ENCODE measurements at places on chromosomes 1 and 21. TPM values are rescaled to one million over a fixed set of nuclear protein-coding genes. Genes with fewer than 3 reads are reported as not detected.

DNA sequence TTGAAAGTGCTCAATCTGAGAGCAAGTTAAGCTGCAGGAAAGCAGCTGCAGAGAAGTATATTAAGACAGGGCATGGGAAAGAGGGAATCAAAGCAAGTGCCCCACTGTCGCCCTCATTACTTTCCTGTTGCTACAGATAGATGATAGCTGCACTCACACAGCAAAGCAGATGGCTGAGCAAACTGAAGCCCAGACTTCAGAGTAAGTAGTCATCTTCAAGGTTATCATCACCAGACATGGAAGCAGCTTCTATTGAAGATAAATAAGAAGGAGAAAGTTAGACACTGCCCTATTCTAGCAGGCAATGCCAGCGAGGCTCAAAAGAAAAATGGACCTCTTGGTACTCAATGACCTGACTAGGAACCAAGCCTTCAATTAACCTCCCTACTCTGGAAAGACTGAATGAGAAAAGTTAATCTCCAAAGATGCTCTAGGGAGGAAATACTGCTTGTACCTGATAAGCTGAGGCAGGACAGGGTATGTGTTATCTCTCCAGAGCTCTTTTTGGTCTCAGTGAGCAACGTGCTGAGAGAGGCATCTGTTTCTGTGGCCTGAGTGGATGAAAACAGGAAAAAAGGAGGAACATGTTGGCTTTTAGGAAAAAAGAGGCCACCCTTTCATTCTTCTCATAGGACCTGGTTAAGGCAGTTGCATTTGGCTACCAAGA lies 11.1 kb upstream of the MRPL9 start:
- DNase-seq, result no peak

GRCh38 chr1:17356387-17357026 lies 15.5 kb upstream of the PADI6 start:
- DNase-seq, result no peak

- DNase-seq, result no peak
Observed at GRCh38 chr1:78072216-78072615, 26.4 kb downstream of the GIPC2 start.

DNA sequence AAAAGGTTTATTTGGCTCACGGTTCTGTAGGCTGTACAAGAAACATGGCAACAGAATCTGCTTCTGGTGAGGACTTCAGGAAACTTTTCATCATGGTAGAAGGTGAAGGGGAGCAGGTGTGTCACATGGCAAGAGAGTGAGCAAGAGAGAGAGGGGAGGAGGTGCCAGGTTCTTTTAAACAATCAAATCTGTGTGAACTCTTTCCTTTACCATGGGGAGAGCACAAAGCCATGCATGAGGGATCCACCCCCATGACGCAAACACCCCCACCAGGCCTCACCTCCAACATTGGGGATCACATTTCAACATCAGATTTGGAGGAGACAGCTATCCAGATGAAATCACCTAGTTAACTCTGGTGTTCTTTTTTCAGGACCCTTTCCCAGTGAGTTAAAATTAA lies 103.6 kb downstream of the GALNT2 start:
- no peak for DNase-seq

DNA sequence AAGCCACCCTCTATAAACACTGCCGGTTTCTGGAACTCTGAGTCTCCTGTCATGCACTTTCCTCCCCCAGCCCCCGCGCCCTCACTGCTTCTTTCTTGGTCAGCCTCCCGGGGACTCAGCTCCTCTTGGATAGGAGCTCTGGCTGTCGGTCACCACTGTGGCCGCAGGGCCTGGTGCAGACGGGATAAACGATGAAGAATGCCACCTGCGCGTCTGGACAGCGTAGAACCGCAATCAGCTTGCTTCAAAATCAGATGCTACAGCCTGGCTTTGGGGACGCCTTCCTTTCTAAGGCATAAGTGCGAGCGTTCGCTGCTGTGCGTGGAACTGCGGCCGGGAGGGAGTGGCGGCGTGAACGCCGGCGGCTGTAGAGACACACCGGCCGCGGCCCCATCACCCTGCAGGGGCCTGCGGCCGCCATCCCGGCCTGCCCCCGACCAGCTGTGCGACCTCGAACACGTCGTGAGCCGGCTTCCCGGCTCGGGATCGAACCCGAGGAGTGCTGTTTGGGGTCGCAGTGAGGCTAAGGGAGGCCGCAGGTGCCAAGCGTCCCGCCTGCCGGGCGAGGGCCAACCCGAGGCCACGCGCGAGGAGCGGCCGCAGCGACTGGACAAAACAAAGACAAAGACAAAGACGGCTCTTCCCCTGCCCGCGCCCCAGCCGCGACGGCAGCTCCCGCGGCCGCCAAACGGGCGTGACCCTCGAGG lies 688 bp downstream of the PTTG1IP start:
- peak; percentile 55 for DNase-seq

The ARMH1 gene
- 10.9 TPM for total RNA-seq

Data from right lobe of liver (tissue), 6 donors.